ENCODE measurements at places on chromosomes 11 and 22. TPM values are rescaled to one million over a fixed set of nuclear protein-coding genes. Genes with fewer than 3 reads are reported as not detected.

DNA sequence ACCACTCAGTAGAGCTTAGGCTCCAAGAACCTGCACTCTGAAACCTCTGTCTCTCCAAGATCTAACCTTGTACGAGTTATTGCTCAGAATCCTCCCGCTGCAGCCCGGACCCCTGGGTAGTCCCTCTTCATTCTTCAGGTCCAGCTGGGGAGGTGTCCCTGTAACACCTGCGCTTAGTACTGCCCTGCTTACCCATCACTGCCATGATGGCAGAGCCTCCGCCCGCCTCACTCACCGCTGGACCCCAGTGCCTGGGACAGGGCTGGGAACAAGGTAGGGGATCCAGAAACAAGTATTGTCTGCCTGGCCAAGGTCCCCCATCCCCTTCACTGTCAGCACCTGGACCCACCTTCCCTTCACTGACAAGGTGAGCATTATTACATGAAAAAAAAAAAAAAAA is 50.3 kb downstream of the THAP12 start:
- DNase-seq = no peak

DNA sequence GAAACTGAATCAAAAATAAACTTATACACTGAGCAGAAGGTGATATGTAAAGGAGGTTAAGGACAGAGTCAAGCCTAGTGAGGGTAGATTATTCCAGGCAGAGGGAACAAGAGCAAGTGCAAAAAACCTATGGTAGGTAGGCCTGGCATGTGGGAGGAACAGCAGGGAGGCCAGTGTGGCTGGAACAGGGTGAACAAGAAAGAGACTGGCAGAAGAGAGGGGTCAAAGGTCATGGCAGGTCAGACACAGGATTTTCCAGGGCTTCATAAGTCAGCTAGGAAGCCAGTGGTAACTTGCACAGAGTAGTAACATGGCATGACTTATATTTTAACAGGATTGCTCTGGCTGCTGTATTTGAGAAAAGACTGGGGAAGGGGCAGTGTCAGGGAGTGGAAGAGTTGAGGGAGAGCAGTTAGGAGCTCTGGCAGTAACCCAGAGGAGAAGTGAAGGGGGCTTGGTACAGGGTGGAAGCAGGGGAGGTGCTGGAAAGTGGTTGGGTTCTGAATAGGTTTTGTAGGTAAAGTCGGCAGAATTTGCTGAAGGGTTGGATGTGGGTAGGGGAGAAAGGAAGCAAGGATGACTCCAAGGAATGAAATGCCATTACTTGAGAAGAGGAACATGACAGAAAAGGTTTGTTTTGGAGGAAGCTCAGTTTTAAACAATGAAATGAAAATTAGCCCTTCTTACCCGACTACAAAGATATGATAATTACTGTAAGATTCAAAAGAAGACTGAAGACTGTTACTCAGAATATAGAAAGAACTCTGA is 86.2 kb downstream of the ZNRF3 start:
- no peak for DNase-seq

- no peak for DNase-seq
Measured at GRCh38 chr22:50673231-50674129, 857 bp downstream of the SHANK3 start.

- no peak for DNase-seq
Measured at GRCh38 chr22:42623756-42624441, 9.2 kb upstream of the POLDIP3 start.

The KCNJ4 gene
- not detected for total RNA-seq

DNA sequence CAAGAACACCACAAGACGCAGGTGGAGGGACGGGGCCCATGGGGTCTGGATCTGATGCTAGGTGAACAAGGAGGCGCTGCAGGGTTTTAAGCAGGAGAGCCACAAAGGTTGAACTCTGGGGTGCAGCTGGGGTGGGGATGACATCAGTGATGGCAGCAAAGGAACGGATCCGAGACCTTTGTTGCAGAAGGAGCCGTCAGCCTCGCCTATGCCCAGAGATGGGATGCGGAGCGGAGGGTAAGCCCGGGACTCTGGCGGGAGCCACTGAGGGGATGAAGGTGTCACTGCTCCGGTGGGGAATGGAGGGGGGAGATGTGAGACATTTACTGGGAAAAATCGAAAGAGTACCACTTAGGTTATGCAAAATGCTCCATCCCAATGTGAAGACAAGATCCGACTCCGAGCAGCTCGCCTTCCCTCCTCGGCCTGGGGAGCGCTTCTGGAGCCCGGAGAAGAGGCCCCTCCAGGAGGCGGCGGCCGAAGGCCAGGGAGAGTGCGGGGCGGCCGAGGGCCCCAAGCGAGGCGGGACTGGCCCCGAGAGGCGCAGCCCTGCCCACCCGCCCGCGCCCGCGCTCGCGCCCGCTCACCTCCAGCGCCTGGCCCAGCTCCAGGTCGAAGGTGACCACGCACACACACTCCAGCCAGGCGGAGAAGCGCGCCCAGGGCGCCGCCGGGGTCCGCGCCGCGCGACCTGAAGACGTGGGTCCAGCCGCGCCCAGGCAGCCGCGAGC is 422 bp downstream of the DENND6B start:
- no peak for DNase-seq

The MS4A12 gene
- total RNA-seq = 3.9 TPM

All from breast epithelium (tissue), 4 donors.